ENCODE measurements at places on chromosomes 2 and 18. TPM values are rescaled to one million over a fixed set of nuclear protein-coding genes. Genes with fewer than 3 reads are reported as not detected.

MPP4 gene
- total RNA-seq: not detected

DNA sequence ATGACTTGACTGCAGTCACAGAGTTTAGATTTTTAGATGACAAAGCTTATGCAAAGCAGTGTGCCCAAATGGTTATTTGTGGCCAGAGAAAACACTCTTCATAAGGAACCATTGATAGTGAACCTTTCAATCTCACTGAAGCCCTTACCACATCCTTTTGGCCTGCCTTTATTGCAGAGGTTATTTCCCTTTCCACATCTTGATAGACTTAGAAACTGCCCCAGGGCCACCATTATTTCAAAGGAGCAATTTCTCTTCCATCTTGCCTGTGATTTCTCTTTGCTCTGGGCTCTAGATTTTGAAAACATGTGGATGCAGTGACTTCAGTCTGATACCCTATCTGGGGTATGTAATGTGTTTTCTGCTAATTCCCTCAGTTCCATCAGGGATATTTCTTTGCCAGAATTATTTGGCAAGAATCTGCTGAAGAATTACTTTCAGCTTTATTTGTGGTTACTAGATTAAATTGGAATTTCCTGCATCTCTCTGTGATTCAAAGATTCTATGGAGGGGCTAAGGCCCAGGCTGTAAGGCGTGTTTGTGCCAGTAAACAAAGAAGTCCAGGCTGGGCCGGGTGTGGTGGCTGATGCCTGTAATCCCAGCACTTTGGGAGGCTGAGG, 51.0 kb downstream of the MOGAT1 start:
- H3K36me3 ChIP-seq: no peaks in the 10 kb centered on the region
- no peak for DNase-seq
- H3K27ac ChIP-seq: no peak overlapping the region
- H3K4me3 ChIP-seq: no peak overlapping the region
- no peaks in the 10 kb centered on the region for H3K4me1 ChIP-seq
- H3K27me3 ChIP-seq: no peaks in the 10 kb centered on the region

SCN2A gene
- total RNA-seq: not detected

PSMA8 gene
- total RNA-seq: not detected

MARCHF4 gene
- not detected for total RNA-seq

DNA sequence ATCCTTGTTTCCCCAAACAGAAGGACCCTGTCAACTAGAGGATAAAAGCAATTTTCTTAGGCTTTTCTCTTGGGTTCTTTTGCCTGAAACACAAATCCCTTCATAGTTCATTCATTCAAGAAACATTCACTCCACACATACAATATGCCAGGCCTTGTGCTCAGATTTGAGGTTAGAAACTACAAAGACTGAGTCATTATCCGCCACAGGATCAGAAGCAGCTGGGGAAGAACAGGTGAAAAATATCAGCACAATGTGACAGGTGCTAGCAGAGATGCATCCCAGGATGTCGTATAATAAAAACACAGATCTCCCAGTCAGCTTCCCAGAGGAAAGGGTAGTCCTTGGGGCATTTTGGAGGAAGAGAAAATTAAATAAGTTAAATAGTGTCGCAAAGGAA, 172.4 kb downstream of the LRATD1 start:
- DNase-seq: no peak
- no peaks in the 10 kb centered on the region for H3K36me3 ChIP-seq
- no peaks in the 10 kb centered on the region for H3K4me1 ChIP-seq
- no peak overlapping the region for H3K27ac ChIP-seq
- H3K27me3 ChIP-seq: no peaks in the 10 kb centered on the region

DNA sequence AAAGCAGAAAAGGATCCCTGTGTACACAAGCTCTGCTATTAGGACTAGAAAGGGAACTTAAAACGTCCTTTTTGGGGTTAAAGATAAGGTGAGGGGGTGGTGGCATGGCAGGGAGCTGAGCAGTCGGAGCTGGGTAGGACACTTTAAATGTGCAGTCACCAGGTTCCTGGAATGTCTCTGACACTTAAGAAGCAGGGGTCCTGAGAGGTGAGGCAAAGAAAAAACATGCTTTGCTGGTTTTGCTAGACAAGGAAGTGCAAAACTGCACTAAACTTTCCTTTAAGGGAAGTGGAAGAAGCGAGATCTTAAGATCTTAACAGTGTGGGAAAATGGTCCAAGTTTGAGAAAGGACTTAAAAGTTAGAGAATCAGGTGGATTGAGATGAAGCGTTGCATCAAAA, 99.5 kb upstream of the MAP3K20 start:
- H3K4me3 ChIP-seq: no peak overlapping the region
- no peaks in the 10 kb centered on the region for H3K36me3 ChIP-seq
- H3K27me3 ChIP-seq: no peaks in the 10 kb centered on the region
- no peak for DNase-seq
- H3K27ac ChIP-seq: no peak overlapping the region
- peaks cover 7% of the 10 kb centered on the region for H3K4me1 ChIP-seq

GRCh38 chr2:94982675-94983074, 42.8 kb upstream of the MAL start:
- no peak overlapping the region for H3K4me3 ChIP-seq
- H3K27me3 ChIP-seq: no peaks in the 10 kb centered on the region
- no peaks in the 10 kb centered on the region for H3K4me1 ChIP-seq
- no peak overlapping the region for H3K27ac ChIP-seq
- no peak for DNase-seq
- no peaks in the 10 kb centered on the region for H3K36me3 ChIP-seq

DNA sequence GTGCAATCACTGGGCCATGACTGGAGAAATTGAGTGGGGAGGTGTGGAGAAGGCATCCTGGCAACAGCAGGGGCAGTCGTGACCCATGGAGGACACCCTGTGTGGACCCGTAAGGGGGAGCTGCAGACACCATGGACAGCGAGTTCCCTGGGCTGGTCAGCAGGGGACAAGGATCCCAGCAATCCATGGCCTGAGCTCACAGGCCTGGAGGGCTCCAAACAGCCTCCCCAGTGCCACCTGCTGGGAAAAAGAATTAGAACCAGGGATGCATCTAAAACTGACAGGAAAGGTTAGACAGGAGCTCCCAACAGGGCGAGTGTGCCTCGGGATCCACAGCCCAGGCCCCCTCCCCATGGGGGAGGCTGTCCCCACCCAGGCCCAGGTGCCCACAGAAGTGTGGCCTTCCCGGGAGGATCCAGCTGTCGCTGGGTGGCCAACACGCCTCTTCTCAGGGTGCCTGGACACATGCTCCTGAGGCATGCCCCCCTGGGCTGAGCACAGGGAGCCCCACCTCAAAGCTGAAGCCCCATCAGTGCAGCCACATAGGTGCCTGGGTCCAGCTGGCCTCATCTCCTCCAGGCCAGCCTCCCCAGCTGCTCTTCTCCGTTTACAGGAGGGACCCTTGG, 20.5 kb upstream of the KIF1A start:
- H3K36me3 ChIP-seq: no peaks in the 10 kb centered on the region
- H3K4me3 ChIP-seq: no peak overlapping the region
- no peak for DNase-seq
- no peak overlapping the region for H3K27ac ChIP-seq

PROC gene
- 0.29 TPM for total RNA-seq

DNA sequence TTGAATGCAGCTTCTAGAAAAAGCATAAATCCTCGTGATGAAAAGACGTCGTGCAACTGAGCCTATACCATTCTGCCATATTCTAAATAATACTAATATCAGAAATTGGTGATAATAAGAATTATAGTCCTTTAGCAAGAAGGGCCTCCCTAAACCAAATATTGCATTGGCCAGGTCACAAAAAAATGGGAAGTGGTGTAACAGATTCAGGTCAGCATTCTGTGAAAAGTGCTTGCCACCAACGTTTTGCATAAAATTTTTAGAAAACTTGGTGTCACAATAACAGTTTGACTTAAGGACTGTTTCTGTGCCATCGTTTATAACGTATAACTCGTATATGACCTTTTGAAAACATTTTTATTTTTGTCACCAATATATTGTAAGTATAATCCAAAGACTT, 603.6 kb downstream of the CPS1 start:
- no peaks in the 10 kb centered on the region for H3K27me3 ChIP-seq
- H3K4me3 ChIP-seq: no peak overlapping the region
- H3K4me1 ChIP-seq: no peaks in the 10 kb centered on the region
- no peaks in the 10 kb centered on the region for H3K36me3 ChIP-seq
- DNase-seq: no peak
- H3K27ac ChIP-seq: no peak overlapping the region

LIMS3 gene
- 11.0 TPM for total RNA-seq

EEF1B2 gene
- 510 TPM for total RNA-seq

DNA sequence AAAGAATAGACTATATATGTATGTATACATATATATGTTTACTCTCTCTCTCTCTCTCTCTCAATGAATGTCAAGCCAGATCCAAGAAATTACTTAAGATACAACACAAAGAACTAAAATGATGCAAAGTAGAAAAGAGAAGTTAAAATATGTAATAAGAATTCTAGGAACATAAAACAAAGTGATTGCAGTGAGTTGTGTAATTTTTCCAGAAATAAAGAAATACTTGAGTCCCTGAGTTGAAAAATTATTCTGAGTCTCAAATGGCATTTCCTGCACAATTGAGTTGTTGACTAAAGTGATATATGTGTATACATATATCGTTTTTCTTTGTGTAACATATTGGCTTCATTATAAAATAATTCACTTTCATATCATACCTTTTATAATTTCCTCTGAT, 262.4 kb downstream of the INSIG2 start:
- no peak overlapping the region for H3K27ac ChIP-seq
- no peaks in the 10 kb centered on the region for H3K36me3 ChIP-seq
- DNase-seq: no peak
- H3K4me1 ChIP-seq: no peaks in the 10 kb centered on the region
- no peak overlapping the region for H3K4me3 ChIP-seq

DNA sequence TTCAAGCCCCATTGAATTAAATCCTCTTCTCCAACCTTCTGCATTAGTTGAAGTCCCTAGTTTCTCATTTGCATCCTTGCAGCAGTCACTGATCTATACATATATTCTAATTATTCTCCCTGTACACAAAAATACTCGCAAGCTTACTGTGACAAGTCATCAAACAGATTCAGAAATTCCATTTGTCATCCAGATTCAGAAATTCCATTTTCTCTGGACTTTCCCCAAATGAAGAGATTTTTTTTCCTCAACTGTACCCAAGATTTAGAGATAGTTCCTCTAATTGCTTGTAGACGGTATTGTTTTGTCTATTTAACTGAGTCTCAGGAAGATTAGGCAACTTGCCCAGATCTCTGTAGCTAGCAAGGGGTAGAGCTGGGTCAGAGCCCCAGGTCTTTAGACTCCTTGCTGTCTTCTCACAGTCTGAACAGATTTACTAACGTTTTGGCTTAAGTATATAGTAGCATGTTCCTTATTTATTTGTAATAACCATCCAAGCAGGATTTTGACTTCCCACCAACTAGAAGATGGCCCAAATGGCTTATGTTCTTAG, 34.2 kb downstream of the RAB12 start:
- H3K27me3 ChIP-seq: no peaks in the 10 kb centered on the region
- H3K36me3 ChIP-seq: peaks cover 22% of the 10 kb centered on the region
- no peaks in the 10 kb centered on the region for H3K4me1 ChIP-seq
- no peak for DNase-seq
- H3K4me3 ChIP-seq: no peak overlapping the region

LINC00305 gene
- total RNA-seq: not detected

PLEKHH2 gene
- 4.6 TPM for total RNA-seq

DNA sequence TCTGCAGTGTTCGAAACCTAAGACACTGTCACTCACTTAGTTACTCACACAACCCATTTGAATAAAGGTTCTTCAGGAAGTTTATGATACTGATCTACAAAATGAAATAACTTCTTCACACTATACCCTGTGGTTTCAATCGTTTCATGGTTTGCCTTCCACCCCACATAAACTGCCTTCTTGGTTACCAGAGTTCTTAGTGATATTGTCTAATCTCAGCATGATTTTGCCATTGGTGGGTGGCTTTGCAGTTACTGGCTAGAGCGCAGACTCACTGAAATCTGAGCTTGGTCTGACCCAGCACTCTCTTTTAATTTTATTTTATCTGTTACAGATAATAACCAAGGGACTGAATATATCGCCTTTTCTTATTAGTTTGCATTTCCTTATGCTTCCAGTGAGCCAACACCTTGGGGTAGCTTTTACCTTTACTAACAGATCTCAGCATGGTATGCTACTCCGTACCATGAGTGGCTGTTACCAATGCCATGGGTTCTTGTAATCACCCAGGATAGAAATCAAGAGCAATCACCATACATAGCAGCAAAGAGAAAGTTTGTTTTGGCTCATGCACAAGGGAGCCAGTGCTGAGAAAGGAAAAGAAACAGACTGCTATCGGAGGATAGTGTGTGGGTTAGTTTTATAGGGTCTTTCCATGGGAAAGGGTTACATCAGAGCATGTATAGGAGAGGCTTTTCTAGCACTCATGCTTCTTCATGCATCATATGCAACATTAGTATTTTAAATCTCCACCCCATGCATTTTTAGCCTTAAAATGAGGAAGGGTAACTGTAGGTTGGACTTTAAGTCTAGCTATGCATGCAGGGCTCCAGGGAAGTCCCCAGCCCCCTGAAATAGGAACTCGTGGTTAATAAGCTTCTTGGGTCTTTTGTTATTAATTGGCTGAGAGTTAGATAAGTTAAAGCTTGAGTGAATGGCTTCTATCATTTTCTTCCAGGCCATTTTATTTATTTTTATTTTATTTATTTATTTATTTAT, 33.3 kb downstream of the ANXA4 start:
- no peaks in the 10 kb centered on the region for H3K36me3 ChIP-seq
- H3K4me1 ChIP-seq: peaks cover 44% of the 10 kb centered on the region
- H3K27me3 ChIP-seq: no peaks in the 10 kb centered on the region

GRCh38 chr2:75123876-75124275, 75.4 kb downstream of the TACR1 start:
- H3K4me3 ChIP-seq: no peak overlapping the region
- no peaks in the 10 kb centered on the region for H3K4me1 ChIP-seq
- no peak overlapping the region for H3K27ac ChIP-seq
- DNase-seq: no peak
- H3K36me3 ChIP-seq: no peaks in the 10 kb centered on the region

DNA sequence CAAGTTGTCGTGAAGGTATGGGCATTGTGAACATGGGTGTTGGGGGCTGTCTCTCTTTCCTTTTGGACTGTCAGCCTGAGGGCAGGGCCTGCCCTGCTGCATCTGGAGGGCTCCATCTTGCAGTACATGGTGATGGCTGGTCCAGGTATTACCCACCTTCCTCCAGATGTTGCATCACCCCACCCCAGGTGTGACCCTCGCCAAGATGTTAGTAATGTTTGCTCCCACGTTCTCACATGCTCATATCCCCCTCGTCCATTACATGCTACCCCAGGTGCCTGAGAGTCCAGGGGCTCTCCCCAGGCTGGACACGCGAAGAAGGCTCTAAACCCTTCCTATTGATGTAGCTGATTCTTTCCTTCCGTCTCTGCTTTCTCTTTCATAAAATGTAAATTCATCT, 13.9 kb downstream of the ZAP70 start:
- H3K27ac ChIP-seq: no peak overlapping the region
- no peaks in the 10 kb centered on the region for H3K27me3 ChIP-seq
- no peak overlapping the region for H3K4me3 ChIP-seq
- peaks cover 7% of the 10 kb centered on the region for H3K4me1 ChIP-seq

LCT gene
- total RNA-seq: not detected

UCN gene
- not detected for total RNA-seq

- no peak overlapping the region for H3K4me3 ChIP-seq
- no peaks in the 10 kb centered on the region for H3K4me1 ChIP-seq
- DNase-seq: no peak
- no peaks in the 10 kb centered on the region for H3K27me3 ChIP-seq
These were observed 1134.9 kb upstream of the FAM98A start for GRCh38 chr2:34734042-34734441.

FEV gene
- total RNA-seq: not detected

GRCh38 chr2:20852139-20852538, 29.2 kb upstream of the LDAH start:
- H3K4me3 ChIP-seq: no peak overlapping the region
- H3K27me3 ChIP-seq: no peaks in the 10 kb centered on the region
- no peak for DNase-seq

VWC2L gene
- total RNA-seq: not detected

- H3K27ac ChIP-seq: no peak overlapping the region
- H3K27me3 ChIP-seq: peaks cover 15% of the 10 kb centered on the region
- H3K4me1 ChIP-seq: no peaks in the 10 kb centered on the region
- H3K4me3 ChIP-seq: no peak overlapping the region
These were observed 60.9 kb downstream of the SH3YL1 start for GRCh38 chr2:202945-203344.

All from gastrocnemius medialis (tissue), 4 donors.